ENCODE measurements at places on chromosomes 4 and X.

DNA sequence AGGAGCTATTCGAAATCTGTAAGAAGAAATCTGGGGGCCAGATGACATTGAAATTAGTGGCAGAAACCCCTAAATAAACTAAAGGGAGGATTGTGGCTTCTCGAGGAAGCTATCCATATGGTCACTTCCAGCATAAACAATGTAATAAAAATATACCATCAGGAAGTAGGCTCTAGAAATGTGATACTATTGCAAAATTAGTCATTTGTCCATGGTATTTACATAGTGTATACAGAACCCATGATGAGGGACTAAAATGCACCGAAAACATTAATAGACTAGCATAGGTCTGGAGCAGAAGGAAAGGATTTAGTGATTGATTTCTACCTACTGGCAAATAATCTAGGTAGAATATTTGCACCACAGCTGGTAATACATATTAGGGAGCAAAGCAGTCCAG lies 1344.0 kb downstream of the FSTL5 start:
- DNase-seq, result no peak

GRCh38 chr4:184498598-184498997 lies 24.2 kb upstream of the IRF2 start:
- no peak for DNase-seq

DNA sequence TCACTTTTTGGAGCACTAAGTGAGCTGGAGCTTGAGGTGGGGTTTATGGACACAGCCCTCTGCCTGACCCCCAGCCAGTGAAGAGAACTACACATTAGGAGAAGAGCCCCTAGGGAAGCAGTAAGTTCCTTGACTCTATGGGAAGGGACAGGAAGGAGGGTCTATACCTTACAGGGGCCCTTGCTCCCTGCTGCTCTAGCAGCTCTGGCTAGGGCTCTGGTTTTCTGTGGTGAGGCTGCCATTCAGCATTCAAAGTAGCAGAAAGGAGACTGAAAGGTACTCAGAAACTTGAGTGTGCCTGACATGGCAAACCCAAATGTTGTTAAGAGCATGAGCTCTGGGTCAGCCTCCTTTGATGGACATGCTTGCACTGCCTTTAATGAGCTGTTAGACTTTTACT lies 144.0 kb upstream of the KIT start:
- DNase-seq, result no peak

DNA sequence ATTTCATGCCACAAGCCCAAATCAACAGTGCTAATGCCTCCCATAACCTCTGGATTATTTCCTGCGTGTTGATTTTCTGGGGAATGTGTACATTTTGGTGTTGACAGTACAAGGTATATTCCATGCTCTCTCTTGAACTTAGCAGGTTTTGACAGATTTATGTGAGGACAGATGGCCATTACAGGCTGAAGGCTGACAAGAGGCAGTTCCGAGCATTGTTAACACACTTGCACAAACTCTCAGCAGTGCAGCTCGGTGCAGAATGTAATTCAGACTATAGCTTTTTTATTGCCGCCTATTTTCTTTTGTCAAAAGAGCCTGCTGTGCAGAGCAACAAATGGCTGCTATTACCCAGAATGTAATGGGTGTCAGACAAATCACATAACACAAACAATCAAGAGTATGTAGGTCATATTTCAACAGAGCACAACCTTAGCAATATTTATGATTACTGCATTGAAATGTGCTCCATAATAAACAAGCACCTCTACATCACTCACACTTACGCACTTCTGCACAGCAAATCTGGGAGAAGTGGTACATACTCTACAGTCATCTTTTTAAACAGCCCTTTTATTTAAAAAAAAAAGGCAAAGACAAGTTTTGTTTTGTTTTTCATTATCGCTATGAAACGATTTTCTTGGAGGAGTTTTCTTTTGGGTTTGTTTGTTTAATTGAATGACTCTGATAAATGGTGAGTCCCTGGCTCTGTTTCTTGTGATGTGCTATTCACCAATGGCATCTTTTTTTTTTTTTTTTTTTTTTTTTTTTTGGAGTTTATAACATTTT lies 71.6 kb downstream of the PPARGC1A start:
- DNase-seq, result peak; percentile 55

- no peak for DNase-seq
Measured at GRCh38 chrX:96835660-96836289, 47.9 kb upstream of the RPA4 start.

DNA sequence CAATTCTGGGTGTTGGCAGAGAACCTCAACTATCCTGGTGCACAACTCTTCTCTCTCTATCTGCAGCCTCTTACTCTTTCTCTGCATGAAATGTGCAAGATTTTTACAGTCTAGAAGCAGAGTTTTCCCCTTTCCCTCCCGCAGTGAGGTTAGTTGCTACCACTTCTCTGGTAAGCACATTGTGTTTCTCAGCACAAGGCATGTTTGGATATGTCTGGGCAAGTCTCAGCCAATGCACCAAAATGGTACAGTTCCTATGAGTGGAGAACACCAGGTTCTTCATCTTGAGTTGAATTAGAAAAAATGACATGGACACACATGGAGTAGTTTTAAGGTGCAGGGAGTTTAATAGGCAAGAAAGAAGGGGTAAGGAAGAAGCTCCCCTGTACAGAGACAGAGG lies 187.0 kb downstream of the CCNG2 start:
- DNase-seq, result no peak

GRCh38 chrX:118847676-118848075 lies 24.1 kb downstream of the ZCCHC12 start:
- DNase-seq, result peak; percentile 78

DNA sequence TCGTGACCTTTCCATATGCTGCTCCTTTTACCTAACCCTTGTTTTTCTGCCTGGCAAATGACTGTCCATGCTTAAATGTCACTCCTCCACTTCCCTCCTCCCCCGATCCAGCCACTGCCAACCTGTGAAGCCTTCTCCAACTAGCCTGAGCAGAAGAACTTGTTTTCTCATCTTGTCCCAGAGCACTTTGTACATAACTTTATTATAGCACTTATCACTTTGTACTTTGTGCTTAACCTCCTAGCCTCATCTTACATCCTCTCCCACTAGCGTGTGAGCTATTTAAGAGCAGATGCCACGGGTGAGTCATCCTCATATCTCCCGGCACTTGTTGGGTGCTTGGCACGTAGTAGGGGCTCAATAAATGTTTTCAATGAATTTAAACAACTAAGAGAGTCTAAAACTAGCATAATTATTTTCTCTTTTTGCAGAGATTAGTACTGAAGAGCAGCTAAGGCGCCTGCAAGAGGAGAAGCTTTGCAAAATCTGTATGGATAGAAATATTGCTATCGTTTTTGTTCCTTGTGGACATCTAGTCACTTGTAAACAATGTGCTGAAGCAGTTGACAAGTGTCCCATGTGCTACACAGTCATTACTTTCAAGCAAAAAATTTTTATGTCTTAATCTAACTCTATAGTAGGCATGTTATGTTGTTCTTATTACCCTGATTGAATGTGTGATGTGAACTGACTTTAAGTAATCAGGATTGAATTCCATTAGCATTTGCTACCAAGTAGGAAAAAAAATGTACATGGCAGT lies 46.9 kb downstream of the XIAP start:
- no peak for DNase-seq

- DNase-seq, result no peak
Measured at GRCh38 chrX:109619771-109620170, 5.2 kb downstream of the KCNE5 start.
